ENCODE measurements at places on chromosomes 5 and 9.

GRCh38 chr5:10562201-10563109 is 1.4 kb upstream of the ANKRD33B start:
- no peak for DNase-seq

DNA sequence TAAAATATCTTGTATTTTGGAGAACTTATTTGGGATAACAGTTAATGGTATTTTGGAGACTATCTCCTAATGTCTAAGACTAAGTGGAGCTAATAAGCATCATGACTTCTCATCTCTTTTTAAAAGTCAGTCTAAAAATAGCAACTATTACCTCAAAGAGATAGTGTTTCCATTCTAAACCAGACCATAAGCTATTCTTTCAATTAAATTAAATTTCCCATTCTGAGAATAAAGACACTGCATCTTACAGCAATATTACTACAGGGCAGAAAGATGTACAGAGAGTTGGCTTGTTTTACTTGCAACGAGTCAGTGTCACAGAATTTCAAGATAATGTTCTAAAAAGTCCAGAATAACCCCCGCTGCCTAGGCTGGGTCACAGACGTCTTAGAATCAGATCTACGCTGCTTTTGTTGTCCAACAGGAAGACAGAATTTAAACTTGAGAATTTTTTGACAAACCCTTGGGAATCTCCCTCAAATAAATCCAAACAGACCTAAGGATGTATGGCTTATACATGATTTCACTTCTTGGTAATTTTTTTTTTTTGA is 98.9 kb downstream of the USP20 start:
- DNase-seq, result no peak

GRCh38 chr5:103393101-103393754 is 134.7 kb downstream of the MACIR start:
- DNase-seq, result peak; percentile 44

DNA sequence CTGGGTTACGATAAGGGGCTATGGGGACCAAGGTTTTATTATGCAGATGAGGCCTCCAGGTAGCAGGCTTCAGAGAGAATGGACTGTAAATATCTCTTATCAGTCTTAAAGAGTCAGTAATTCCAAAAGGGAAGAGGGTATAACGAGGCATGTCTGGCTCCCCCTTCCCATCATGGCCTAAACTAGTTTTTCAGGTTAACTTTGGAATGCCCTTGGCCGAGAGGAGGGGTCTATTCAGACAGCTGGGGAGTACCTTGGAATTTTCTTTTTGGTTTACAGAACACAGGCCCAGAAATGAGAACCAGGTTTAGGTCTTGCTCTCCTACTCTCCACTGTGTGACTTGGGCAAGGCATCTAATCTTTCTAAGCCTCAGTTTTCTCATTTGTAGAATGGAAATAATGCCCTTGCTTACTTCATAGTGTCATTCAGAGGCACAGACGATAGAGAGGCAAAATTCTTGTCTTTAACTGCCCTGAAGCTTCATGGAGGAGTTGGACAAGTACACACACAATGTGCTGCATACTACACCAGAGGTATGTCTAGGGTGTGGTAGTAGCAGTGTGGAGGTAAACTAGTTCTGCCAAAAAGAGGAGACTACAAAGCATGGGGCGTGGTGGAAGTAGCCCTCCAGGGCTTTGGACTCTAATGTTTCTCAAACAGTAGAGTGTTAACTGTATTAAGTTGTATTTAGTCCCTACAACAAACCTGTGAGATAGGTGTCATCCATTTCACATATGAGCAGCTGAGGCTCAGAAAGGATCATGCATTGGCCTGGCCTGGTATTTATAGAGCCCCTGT is 45.5 kb downstream of the IRF1 start:
- DNase-seq, result no peak

DNA sequence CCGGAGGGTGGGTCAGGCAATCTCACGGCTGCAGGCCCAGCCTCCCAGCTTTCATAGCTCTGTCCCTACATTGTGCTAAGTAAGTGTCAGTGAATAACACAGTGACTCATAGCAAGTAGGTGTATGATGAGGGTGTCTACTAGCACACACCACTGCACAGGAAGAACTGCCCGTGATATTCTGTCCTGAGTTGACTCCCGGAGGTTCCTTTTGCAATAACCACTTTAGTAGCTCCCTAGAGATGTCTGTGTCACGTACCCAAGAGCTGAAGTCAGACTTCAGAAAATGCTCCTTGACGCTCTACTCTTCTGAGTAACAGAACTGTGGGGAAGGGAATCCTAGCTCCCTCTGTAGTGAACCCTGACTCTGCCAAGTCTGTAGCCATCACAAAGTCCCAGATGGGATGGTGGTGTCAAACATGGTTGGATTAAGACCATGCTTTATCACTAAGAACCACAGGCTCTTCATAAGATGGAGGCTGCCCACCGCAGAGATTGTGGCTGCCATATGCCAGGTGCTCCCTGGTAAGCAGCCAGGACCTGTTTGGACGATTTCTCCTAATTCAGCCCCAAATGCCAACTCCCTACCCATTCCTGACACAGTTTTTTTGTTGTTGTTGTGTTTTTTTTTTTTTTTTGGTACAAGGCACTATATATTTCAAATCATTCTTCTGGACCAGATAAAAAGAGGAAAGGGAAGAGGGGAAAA is 352.6 kb upstream of the PANK3 start:
- peak; percentile 56 for DNase-seq

GRCh38 chr9:112378328-112379176 is 1.4 kb upstream of the HSDL2 start:
- DNase-seq, result peak; percentile 27

GRCh38 chr5:6730407-6730806 is 17.2 kb downstream of the TENT4A start:
- DNase-seq, result no peak

GRCh38 chr9:8845376-8845775 is 1045.8 kb upstream of the DMAC1 start:
- no peak for DNase-seq

GRCh38 chr5:172640822-172641358 is at the start of gene NEURL1B:
Gene NEURL1B (plus strand): TSS chr5:172641263. CDS start chr5:172641407, 144 bp downstream.
- peak; percentile 50 for DNase-seq

DNA sequence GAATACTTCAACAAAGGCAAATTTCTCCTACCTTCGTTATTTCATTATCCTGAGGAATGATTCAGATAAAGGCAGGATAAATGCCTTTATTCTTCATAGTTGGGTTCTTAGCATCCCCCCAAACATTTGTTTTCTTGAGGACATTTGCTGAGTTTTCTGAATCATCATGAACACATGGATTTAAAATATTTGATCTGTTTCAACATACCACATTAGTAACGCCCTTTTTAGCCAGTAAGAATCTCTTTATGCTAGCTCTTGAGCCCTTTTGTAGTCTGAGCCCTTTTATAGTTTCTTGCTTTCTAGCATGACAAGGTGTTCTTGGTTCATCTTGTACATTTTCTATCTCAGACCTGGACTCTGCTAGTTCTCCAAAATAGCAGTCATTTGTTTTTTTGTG is 27.9 kb downstream of the SKIC3 start:
- no peak for DNase-seq

DNA sequence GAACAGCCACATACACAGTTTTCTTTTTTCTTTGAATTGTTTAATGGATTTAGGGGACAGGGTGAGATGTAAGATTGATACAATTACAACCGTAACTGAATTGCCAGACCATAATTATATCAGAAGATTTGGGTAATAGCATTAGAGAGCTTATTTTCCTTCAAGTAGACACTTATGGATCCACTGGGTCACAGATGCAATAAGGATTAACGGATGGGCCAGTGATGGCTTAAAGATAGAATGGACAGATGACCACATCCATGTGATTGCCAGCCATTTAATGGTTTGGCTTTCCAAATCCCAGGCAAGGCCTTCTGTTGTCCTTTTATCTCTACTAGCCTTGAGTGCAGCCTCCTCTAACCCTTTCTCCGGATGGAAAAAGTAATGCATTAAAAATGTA is 94.7 kb upstream of the NUDT12 start:
- no peak for DNase-seq

DNA sequence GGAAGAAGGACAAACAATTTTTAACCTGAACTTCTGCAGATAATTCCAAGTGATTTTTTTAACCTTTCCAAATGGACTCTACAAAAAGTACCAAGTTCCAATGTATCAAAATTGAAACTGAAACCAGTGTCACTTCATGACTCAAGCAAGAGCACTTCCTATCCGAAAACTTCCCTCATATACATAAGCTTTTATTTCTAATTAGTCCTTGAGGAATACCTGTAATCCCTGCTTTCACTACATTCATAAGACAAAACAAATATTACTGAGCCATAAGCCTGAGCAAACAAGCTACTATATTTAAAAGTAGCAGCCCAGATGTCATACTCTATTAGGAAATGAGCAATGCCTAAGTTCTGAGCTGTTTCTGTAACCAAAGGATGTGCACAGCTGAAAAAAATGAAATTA is 224.4 kb downstream of the EBF1 start:
- DNase-seq, result peak; percentile 34

DNA sequence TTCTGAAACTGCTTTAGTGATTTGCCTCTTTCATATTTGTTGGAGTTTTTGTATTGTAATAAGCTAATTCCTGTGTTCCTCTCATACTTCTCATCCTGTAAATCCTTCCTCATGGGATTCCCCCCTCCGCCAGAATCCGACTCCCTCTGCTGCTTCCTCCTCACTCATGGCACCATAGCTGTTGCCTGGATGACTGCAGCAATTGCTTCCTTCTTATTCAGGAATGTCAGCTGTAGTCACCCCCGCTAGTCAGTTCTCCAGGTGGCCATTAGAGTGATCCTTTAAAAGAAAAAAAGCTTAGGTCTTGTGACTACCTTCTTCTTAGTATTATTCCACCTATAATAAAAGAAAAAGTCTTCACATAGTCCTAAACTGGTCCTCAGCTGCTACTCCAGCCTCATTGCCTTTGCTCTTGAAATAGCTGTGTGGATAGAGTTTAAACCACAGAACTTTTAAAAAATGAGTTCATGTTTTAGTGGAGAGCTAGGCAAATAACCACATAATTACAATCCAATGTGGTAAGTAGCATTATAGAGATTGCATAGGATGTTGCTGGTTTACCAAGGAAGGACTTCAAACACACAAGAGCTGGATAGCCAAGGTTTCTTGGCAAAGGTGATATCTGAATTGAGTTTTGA is 227.3 kb downstream of the KDM4C start:
- DNase-seq, result no peak

DNA sequence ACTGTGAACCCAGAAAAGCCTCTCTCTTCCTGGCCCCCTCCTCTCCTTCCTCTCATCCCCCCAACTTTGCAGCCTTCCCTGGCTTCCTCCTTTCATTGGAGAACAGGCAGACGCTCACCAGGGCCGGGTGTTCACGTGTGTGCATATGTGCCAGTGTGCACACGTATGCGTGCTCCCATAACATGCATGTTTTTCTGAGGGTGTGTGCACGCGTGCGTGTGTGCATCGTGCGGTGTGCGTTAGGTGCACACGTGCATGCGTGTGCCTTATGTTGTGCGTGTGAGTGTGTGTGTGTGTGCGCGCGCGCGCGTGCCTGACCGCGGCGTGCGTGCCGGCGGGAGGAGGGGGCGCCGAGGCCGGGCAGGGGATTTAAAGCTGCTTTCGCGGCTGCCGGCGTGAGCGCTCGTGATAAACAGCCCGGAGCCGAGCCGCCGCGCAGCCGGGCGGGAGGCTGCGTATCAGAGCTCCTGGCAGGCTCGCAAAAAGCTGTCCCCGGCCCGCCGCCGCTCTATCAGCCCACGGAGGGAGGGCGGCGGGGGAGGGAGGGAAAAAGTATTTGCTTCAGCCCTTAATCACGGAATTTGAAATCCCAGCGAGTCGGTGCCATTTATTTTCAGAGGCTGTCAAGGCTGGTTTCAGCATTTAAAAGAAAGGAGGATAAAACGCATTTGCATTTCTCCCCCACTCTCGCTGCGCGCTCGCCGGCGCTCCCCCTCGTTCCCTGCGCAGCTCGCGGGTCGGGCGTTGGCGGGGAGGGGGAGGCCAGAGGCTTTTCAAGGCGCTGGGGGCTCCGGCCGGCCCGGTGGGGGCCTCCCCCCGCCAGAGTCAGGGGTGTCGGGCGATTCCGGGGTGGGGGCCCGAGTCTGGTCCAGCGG is 183.9 kb downstream of the C9orf50 start:
- no peak for DNase-seq

DNA sequence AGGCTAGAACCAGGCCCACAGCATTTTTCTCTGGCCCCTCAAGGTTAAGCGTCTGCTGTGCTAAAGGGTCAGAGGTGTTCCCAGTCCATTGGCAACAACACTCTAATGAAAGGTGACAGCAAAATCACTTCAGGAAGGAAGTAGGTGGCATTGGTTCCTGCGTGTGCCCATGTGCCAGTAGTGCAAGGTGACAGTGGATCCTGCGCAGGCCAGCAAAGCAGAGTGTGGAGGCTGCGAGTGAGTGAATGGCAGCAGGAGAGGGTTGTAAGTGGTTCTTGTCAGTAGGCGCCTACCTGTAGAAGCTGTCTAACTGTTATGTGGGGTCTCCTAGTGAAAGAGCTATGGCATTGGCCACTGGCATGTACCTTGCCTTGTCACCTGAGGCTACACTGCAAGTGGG is 898.2 kb upstream of the TYRP1 start:
- DNase-seq, result no peak

GRCh38 chr5:102802708-102803458 is 47.8 kb downstream of the PAM start:
- no peak for DNase-seq

GRCh38 chr9:36441966-36442365 is 41.9 kb upstream of the RNF38 start:
- DNase-seq, result no peak

GRCh38 chr5:151612689-151613427 is 21.7 kb upstream of the FAT2 start:
- peak; percentile 49 for DNase-seq

DNA sequence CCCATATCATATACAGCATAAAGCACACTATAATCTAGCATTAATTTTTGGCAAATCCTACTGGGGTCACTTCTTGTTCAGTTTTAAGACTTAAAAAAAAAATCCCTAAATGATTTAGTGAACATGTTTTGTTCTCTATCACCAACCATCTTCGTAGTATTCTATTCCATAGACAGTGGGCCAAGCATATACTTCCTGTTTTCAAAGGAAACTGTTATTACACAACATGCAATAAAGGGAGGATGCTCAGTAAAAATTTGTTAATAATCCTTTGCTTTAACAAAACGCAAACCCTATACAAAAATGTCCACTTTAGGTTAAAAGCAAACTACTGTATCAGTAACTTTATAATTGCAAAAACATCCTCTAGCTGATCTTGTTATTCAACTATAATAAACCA is 13.0 kb downstream of the CCNH start:
- DNase-seq, result no peak

DNA sequence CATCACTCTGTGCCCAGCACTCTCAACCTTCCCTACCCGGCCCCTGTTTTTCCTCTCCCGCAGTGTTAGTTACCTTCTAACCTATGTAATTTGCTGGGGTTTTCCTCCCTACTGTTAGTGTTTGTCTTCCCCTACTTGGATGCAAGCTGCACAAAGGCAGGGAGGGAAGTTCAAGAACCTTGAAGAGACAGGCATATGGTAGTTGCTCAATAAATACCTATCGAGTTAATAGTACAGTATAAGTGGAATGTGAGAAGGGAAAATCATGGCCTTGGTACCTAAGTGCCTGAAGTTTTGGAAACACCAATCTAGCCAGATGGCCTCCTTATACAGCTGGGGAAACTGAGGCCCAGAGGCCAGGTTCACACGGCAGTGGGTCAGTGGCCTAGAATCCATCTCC is 24.2 kb downstream of the PDGFRB start:
- DNase-seq, result no peak

GRCh38 chr5:159034083-159034824 is 65.5 kb downstream of the EBF1 start:
- DNase-seq, result peak; percentile 28

- DNase-seq, result peak; percentile 29
These were observed 88.5 kb downstream of the FAM174A start for GRCh38 chr5:100623719-100624118.
